ENCODE measurements at places on chromosomes 6 and 20.

DNA sequence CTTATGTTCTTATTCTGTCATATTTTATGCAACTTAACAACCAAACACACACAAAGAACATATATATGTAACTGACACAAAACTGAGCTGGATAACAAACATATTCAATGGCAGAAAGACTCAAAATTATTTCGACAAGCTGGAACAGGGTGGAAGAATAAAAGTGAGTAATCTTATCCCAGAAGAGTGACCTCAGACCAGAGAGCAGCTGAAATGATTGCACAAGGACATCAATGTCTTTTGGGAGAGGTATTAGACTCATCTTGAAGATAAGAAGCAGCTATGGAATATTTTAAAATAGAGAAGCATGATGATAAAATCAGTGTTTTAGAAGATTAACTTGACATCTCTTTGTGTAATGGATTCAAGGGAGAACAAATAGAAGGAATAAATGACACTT, 191.6 kb upstream of the PRDM1 start:
- DNase-seq: no peak

DNA sequence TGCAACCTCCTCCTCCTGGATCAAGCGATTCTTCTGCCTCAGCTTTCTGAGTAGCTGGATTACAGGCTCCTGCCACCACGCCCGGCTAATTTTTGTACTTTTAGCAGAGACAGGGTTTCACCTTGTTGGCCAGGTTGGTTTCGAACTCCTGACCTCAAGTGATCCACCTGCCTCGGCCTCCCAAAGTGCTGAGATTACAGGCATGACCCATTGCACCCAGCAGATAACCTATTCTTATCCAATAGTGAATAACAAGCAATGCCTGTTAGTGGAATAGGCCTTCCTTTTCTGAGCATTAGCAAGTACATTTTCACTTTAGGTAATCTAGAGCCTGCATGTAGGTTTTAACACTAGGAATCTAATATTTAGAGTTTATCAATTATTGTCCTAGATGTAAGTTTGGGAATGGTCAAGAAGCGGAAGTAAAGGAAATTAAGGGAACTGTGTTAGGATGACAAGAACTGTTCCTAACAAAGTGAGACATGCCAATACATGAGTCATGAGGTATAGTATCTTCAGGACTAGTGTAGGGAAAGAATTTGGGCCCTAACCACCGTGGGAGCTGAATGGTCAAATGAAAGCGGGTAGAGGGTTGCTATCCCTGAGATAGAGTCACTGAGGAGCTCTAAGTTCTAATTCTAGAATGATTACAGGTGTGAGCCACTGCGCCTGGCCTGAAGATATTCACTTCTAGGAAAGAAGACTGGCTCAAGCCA, 15.0 kb downstream of the BLTP3A start:
- no peak for DNase-seq

- no peak for DNase-seq
Measured at GRCh38 chr6:34855463-34855862, 32.4 kb downstream of the TAF11 start.

- DNase-seq: no peak
Measured at GRCh38 chr6:103715269-103715668, 1144.5 kb downstream of the HACE1 start.

GRCh38 chr6:44269921-44270525, at the start of gene TMEM151B:
Gene TMEM151B, plus strand, starts transcription at chr6:44270450. Its CDS starts 293 bp downstream, at chr6:44270743.
- DNase-seq: peak; percentile 19

DNA sequence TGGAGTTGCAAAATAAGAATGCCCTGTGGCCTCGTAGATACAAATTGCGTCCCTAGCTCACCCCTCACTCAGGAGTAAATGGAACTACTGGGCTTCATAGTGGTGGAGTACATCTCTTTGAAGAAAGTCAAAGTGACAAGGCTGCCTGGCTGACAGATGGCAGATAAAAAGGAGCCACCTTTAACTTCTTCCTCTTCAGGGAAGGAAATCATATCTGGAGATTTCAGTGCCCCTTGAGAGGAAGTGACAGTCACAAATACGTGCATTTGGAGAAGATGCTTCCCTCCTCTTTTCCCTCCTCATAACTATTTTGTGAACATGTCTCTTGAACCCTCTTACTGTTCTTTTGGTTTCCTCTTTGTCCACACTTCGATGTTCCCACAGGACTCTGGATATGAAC, 43.2 kb downstream of the PPP1R3G start:
- no peak for DNase-seq

GRCh38 chr20:4076033-4076432, 60.7 kb upstream of the RNF24 start:
- DNase-seq: no peak

DNA sequence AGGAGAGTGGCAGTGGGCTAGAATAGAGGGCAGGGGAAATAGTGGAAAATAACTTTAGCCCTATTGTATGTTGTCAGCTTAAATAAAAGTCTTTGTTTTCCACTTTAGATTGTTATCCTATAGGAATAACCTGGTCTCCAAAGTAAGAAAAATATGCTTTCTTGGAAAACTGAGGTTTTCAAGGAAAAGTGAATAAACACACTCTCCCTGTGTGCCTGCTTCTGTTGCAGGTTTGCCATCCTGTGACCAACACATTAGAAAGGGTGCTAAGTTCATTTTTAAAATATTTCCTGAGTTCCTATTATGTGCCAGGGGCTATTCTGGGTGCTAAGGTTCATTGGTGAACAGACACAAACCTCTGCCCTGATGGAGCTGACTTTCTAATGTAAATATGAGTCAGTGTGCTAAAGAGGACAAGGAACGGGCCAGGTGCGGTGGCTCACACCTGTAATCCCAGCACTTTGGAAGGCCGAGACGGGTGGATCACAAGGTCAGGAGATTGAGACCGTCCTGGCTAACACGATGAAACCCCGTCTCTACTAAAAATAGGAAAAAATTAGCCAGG, 23.5 kb downstream of the BICRAL start:
- DNase-seq: no peak

DNA sequence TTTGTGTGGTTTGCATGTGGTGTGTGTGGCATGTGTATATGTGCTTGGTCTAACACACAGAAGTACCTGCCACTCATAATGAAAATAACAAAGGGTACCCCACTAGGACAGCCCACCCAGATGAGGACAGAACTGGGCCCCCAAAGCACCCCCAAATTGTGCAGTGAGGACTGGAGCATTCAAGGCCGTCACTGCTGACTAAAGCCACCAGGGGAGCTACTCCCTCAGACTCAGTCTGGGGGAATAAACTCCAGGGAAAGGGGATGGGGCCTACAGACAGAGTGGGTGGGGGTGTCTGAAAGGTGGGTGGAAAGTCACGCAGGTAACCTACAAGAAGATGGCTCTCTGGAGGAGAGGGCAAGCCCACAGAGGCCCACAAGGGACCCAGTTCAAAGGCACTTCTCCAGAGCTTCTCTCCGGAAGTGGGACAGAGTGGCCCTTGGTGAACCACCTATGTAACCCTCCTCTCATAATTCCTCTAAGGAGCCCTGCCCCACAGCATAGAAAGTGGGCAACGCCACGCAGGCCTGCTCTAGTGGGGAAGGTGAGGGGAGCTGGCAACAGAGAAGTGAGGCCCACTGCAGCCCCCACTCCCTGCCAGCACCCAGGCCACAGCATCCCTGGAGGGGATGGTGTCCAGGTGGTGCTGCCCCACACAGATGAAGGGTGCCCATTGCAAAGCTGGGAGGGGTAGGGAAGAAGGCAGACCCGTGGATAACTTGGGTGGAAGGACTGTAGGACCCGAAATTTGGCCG, 122.8 kb upstream of the MAFB start:
- DNase-seq: no peak

DNA sequence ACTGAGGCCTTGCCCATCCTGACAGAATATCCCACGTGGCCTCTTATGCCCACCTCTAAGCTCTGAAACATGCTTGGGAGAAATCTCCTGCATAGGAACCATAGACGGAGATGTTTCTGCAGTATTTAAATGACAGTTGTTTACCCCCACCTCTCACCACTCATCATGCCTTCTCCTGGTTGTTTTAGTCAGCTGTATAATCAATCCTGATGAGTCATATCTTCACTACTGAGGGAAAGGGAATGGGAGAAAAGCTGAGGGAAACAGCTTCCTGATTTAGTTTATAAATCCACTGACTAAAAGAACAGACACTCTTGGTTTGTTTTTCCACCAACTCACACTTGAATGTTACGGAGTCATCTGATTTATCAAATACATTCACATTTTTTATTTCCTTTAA, 113.2 kb upstream of the TENT5A start:
- DNase-seq: no peak

- DNase-seq: no peak
Measured at GRCh38 chr6:147662646-147663045, 154.2 kb downstream of the SAMD5 start.

- no peak for DNase-seq
Measured at GRCh38 chr6:157383471-157383870, 2.5 kb downstream of the ZDHHC14 start.

GRCh38 chr20:46652699-46653098, 1.4 kb upstream of the SLC13A3 start:
- no peak for DNase-seq

DNA sequence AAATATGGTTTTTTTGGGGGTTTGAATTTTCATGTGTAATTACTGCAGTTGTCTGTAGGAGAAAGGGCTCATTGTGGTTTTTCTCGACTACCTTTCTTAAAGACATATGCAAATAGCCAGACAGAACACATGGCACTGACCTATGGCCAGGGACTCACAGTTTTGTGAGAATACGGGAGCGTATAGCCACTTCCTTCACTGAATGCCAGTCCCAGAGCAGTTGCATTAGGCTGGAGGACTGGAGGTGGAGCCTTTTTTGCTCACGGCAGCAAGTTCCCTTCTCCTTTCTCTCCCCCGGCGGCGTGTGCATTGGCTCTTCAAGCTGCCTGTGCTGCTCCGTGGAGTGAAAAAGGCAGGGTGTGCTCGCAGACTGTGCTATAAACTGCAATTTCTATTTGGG, 114.9 kb downstream of the AKAP7 start:
- no peak for DNase-seq

DNA sequence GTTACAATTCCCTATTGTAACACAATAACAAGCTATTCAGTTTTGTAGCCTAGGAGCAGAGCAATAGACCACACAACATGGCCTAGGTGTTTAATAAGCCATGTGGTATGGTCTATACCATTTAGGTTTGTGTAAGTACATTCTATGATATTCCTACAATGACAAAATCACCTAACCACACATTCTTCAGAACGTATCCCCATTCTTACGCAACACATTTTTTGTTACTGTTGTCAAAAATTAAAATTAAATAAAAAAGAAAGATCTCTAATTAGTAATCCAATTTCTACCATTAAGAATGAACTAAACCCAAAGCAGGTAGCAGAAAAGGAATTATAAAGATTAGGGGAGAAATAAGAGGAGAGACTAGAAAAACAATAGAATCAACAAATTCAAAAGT, 44.0 kb downstream of the RANBP9 start:
- no peak for DNase-seq

DNA sequence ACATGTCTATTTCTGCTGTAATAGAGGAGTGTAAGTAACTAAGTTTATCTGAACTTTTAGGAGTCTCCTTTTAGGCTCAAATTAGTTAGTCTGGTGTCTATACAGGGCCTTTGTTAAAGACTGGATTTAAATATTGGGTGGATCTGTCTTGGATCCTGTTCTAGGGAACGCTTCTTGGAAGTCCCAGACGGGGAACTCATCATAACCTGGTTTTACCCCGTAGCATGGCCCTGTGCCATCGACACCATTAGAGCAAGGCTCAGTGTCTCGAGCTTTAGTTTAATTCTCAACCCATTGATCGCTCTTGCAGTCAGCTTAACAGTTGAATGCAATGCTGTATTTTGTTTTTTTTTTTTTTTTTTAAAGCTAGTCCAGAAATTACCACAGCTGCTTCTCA, 89.9 kb downstream of the CARMIL1 start:
- no peak for DNase-seq

- no peak for DNase-seq
Measured at GRCh38 chr6:149079456-149079855, 238.1 kb upstream of the TAB2 start.

GRCh38 chr6:111861431-111861885, 11.8 kb downstream of the FYN start:
- peak; percentile 20 for DNase-seq

DNA sequence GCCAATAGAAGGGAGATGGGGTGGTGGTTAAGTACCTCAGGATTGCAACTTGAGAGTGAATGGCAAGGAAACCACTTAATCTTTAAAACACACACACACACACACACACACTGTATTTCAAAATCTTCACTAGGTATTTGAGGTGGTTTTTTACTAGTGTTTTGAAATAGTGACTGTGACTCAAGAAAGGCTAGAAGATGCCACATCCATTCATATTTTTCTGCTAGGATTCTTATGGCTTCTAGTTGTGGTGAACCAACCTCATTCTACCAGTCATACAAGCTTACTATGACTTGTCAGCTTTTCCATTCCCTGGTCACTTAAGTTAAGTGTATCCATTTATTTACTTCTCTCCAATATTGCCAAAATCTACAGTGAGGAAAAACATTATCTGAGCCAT, 519.4 kb upstream of the JAG1 start:
- DNase-seq: no peak

DNA sequence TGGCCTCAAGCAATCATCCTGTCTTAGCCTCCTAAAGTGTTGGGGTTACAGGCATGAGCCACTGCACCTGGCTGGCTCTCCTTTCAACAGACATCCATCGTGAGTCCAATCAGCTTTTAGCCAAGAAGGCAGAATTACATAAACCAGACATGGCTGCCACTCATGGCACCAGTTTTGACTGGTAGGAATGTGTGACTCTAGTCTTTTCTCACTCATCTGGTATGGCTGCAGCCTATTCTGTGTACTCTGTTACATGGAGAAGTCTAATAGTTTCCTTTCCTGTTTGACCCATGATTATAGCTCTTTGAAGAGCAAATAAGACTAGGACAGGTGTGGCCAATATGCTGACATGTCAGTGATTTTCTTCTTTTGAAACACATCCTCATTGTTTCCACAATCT, 27.0 kb upstream of the RNF144B start:
- DNase-seq: no peak

DNA sequence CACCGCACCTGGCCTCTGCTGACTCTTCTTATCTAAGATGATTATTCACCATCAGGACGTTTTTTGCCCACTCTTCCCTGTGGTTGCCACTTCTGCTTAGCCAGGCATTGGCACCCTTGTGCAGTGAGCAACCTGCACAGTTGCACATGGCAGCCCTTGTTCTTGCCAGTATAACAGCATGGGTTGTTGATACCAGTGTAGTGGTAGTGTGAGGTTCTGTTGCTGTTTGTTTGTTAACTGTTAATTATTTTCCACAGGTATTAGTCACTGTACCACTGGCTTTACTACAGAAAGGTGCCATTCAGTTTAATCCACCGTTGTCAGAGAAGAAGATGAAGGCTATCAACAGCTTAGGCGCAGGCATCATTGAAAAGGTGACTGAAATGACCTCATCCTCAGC, 52.1 kb downstream of the DEK start:
- DNase-seq: no peak

DNA sequence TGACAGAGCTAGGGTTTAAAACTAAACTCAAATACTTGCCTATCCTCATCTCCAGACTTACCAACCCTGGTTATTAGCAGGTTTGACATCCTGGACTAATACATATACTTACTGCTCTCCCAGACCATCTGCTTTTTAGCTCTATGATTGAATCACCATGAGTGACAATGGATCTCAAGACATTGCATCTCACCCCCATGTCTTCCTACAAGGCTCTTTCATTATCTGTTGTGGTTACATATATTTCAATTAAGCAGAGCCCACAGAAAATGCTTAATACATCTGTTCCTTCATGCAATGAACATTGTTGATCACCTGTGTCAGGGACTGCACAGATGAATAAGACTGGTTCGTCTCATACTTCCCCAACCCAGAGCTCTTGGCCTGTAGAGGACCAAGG, 19.4 kb downstream of the SAMD3 start:
- DNase-seq: no peak
